Adipocyte (in vitro differentiated cells): ENCODE measurements at places on chromosomes 12 and 14.

GRCh38 chr14:55689981-55690871 is 110.2 kb downstream of the KTN1 start:
- peak; percentile 32 for DNase-seq

DNA sequence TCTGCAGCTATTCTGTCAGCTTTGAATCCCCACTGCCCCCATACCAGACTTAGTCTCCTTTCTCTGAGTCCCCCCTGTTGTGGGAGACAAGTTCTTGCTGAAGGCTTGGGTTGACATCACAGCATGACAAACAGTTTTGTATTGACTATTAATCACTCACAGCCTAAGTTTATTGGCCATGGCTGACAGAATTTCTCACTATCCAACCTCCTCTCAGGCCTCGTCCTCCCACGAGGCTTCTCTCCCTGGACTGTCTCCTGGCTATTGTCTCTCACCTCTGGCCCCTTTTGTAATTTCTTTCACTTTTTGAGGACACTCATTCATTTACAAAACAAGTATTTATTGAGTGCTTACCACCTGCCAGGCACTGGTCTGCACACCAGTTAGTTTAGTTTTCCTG is 35.2 kb upstream of the DCD start:
- no peak for DNase-seq

DNA sequence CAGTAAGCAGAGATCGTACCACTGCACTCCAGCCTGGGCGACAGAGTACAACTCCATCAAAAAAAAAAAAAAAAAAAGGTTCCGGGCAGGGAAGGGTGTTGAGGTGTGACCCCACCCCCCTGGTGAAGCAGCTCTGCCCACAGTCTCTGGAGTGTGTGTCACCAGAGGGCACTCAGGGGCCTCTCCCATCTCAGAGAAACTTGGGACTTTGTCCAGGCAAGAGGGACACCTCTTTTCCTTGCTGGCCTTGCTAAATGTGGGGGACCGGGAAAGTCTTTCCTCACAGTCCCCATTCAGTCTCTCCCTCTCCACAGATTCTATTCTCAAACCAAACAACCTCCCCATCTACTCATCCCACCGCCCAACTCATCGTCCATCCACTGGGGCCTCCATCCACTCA is 43.6 kb downstream of the RFLNA start:
- DNase-seq = no peak

GRCh38 chr14:104019806-104020205 is 65.7 kb upstream of the ASPG start:
- no peak for DNase-seq

DNA sequence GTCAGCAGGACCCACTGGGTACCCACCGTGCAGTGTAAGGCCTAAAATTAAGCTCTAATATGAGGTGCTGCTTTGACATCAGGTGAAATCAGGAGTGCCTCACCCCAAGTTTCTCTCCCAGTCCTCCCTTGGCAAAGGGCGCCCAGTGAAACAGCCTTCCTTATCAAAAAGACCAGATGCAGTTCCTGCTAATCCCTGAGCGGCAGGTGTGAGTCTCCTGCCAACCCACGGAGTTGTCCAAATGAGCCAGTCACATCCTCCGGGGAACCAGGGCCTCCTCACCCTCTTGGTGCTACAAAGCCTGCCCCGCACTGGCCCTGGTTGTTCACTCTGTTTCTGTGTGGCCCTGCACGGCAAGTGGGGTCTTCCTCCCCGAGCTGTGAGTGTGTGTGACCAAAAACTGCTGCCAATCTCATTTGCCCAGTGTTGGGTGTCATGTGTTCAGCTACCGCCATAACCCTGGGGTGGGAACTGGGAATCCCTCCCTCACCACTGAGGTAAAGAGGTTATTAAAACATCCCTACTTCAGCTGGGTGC is 20.2 kb upstream of the P2RX4 start:
- no peak for DNase-seq
